Muscle of leg (tissue), 16 donors: ENCODE measurements at places on chromosomes 16 and 17. TPM values are rescaled to one million over a fixed set of nuclear protein-coding genes. Genes with fewer than 3 reads are reported as not detected.

DNA sequence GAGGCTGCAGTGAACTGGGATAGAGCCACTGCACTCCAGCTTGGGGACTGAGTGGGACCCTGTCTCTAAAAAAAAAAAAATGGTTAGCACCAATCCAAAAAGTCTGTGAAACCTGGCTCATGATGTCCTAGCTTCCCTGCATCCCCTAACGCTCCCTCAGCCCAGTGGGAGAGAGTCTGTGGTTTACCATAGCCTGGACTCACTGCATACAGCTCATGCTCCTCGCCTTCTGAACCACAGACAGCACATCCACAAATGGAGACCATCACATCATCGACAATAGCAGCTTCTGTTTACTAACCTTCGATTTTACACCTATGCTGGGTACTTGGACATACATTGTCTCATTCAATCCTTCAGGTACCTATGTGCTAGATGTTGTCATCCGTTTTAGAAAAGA, 43.6 kb downstream of the NLRC5 start:
- DNase-seq, result no peak

The RCVRN gene
- polyA plus RNA-seq, result 0.13 TPM

DNA sequence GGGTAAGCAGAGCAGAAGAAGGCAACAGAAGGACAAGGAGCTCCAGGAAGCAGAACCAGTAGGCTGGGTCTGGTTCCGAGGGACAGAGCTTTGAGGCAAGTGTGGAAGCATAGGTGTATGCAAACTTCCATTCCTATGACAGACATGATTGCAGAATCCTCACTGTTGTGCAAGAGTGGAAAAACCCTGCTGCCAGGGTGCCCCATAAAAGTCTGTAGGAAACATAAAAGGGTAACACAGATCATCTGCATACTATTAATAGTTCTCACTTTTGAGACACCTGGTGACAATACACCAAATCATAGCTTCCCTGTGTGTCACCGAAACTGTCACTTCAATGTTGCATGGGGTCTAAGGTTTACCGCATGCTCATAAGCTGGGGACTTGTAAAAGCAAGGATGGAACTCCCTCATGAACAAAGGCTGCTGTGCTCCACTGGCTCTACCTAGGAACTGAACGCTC, 39.7 kb downstream of the ARHGAP17 start:
- no peak for DNase-seq

The PDIA2 gene
- 0.46 TPM for polyA plus RNA-seq

- no peak for DNase-seq
Measured at GRCh38 chr16:50555952-50556673, 7.9 kb downstream of the NKD1 start.

DNA sequence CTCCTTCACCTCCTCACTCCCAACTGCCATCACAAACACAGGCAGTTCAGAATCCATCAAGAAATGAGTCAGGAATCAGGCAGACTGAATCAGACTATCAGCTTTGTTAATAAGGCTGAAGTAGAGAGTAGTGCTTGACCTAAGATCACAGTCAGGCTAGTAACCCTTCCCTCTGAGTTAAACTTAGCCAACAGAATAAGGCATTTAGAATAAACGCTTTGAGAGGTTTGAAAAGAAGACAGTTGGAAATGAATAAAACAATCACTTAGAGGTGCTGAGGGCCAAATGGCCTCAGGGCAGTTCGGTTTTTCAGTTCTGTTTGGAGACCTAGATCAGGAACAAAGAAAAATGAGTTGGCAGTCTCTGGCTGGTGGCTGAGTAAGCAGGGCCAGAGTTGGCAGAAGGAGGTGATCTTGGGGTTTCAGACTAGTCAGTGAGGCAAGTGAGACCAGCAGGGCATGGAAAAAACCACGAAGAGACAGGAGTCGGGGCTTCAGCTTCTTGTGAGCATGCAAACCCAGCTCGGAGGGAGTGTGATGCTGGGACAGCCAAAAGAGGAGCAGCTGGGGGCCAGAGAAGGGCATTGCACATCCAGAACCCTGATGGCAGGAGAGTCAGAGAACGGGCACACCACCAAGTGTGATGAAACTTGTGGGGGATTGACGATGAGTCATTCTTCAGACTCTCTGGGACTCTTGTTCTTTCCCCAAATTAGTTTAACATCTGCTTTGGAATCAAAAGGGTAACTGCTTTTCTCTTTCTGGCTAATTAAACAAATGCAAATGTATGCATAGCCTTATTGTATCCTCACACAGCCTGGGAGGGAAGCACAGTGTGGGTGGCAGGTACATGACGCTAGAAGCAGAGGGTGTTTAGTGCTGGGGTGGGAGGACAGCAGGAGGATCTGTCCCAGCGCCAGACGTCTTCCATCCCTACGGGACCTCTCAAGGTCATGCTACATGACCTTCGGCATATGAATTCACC, 54.8 kb downstream of the SPECC1 start:
- peak; percentile 89 for DNase-seq

- DNase-seq, result no peak
Measured at GRCh38 chr17:539766-540165, 174.9 kb downstream of the VPS53 start.

DNA sequence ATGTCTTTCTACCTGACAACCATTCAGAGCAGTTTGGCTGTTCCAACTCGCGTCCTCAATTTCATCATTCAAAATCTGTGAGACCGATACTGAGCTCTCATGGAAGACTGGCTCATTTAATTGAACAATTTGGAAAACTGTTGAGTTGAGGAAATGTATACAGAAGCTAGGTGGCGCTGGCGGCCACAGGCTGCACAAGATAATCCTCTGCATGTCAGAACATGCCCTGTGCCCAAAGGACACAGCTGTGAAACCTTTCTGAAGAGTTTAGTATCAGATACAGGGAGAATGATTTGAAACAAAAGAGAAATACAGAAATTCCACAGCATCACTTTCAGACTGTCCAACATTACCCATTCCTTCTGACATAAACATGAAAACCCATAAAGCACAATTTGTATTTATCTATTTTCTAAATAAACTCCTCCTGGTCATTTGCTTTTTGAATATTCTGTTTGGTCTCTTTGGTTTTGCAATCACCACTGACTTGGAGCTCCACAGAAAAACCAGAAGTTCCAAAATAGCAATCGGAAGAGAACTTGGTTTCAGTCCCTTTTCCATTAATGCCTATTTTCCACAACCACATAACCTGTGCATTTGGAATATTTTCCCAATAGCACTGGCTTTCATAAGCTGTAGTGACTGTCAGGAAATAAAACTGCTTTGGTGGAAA, 192.8 kb downstream of the MAP2K6 start:
- DNase-seq, result peak; percentile 90

The SECTM1 gene
- 3.7 TPM for polyA plus RNA-seq

The CORO6 gene
- polyA plus RNA-seq, result 82.7 TPM

GRCh38 chr16:27243725-27244362, 24.7 kb downstream of the NSMCE1 start:
- DNase-seq, result no peak

- peak; percentile 4 for DNase-seq
Measured at GRCh38 chr16:23950291-23950894, 114.6 kb downstream of the PRKCB start.

DNA sequence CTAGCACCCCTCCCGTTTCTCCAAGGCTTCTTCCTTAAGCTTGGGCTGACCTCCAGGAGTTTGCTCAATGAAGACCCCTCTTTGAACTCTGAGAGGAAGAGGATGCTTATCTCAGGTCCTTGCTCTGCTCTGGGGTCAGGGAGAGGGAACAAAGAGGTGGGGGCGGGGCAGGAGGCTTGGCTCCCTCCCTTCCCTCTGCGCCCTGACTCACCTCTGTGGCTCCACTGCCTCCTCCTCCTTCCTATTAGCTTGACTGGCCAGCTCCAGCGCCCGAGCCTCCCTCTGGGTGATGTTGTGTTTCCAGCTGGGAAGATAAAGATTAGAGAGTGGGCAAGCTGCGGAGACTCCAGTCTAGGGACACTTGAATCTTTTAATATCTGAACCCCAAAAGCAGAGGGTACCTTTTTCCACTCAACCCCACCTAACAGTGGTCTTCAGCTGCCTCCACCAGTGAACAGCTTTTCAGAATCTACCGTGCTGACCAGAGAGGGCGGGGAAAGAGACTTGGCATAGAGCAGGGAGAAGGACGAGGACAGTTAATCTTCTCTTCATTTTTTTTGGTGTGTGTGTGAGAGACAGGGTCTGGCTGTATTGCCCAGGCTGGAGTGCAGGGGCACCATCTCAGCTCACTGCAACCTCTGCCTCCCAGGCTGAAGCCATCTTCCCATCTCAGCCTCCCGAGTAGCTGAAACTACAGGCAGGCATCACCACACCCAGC, 6.7 kb downstream of the GIP start:
- DNase-seq, result no peak

The FBXL16 gene
- 0.30 TPM for polyA plus RNA-seq

- DNase-seq, result peak; percentile 51
Measured at GRCh38 chr17:68600067-68600930, 868 bp downstream of the FAM20A start.

The CHST5 gene
- 0.08 TPM for polyA plus RNA-seq

- no peak for DNase-seq
Measured at GRCh38 chr17:49567104-49567521, 8.6 kb upstream of the NXPH3 start.

The PKMYT1 gene
- 16.0 TPM for polyA plus RNA-seq

GRCh38 chr16:68385371-68385770, 62.9 kb downstream of the SMPD3 start:
- no peak for DNase-seq

The ANKRD40CL gene
- polyA plus RNA-seq, result 0.21 TPM

GRCh38 chr17:69593351-69593715, 178.8 kb downstream of the MAP2K6 start:
- no peak for DNase-seq

The HS3ST3A1 gene
- 0.87 TPM for polyA plus RNA-seq

DNA sequence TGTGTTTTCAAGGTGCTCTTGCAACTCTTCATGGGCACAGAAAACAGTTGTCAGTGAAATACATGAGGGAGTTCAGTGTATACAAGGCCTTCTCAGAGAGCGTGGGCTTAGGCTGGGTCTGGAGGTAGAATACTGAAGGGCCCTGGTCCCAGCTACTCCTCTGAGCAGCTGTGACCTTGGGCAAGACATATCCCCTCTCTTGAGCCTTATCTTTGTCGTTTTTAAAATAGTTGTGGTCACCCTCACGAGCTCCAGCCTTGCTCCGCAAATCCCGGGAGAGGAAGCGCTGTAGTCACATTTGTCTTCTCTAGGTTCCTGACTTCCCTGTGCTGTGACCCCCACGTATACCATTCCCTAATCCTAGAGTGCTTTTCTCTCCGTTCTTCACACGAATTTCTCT, 3.6 kb downstream of the ZNRF1 start:
- no peak for DNase-seq

The ACSM5 gene
- polyA plus RNA-seq, result 0.29 TPM

The TPSD1 gene
- not detected for polyA plus RNA-seq

DNA sequence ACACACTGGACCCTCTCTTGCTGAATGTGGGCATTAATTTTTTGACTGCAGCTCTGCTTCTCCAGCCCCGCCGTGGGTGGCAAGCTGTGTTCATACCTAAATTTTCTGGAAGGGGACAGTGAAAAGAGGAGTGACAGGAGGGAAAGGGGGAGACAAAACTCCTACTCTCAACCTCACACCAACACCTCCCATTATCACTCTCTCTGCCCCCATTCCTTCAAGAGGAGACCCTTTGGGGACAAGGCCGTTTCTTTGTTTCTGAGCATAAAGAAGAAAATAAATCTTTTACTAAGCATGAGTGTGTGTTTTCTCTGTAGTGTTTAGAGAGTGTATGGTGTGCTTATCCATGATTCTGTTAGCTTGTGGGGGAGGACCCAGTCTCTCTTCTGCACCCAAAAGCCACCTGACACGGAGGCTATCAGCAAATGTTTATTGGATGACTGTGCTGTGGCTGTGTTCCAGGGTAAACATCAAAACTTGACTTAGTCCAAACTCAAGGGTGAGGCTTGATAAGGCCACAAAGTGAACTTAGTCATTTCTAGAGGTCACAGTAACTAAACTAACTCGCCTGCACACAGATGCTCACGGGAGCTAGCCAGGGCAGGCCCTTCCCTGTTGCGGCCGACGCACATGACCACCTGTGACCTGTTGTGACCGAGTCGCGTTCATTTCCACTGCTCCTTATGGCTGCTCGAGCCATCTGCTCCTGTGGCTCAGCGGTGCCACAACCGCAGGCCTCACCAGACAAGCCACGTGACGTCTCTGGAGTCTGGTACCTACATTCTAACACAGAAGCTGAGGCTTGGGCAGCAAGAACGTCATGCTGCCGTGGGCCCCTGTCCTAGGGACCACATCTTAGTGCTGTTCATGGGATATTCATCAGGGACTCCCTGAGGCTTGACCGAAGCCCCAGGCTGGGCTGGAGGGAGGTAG, 9.8 kb upstream of the MED11 start:
- DNase-seq, result no peak

DNA sequence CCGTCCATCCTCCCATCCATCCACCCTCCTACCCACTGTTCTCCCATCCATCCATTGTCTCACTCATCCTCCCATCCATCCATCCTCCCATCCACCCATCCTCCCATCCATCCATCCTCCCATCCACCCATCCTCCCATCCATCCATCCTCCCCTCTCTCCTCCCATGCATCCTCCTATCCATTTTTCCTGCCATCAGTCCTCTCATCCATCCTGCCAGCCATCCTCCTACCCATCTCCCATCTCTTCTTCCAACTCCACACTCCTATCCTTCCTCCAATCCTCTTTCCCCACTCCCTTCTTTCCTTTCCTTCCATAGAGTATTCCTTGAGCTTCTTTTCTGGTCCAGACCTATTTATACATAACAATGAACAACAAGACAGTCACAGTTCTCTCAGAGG, 12.1 kb downstream of the DRC7 start:
- no peak for DNase-seq

DNA sequence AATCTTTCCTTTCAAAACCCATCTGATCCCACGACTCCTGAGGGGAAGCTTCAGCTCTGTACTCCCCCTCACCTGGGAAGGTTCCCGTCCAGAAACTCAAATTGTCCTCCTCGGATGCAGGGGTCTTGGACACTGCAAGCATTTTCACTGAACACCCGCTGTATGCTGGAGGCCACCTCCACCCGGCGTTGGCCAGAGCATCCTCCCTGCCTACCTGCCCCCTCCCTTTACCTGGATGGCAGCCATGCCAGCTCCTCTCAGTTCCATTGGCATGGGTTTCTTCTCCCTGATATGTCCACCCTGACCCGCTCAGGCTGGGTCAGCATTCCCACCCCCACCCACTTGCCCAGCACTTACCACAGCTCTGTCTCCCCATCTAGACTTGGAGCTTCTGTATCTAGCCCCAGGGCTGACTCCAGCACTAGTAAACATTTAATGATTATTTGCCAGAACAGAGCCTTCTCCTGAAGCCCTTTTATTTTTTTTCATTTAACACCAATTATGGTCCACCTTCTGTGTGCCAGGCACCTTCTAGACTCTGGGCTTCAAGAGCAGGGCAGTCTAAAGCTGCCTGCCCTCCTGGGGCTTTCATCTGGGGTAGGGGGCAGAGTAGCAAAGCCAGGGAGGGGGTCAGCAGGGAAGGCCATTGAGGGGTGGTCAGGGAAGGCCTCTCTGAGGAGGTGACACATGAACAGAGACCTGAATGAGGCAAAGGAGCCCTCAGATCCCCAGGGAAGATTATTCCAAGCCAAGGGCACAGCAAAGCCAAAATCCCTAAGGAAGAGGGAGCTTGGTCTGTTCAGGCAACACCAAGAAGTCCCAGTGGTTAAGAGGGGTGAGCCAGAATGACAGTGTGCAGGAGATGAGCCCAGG, 8.9 kb upstream of the KRT19 start:
- DNase-seq, result no peak
